ENCODE measurements at places on chromosomes 11 and 22.

GRCh38 chr22:17629641-17630040, 1.1 kb upstream of the ATP6V1E1 start:
- DNase-seq = no peak

GRCh38 chr11:77660947-77661346, 23.4 kb upstream of the CLNS1A start:
- no peak for DNase-seq

DNA sequence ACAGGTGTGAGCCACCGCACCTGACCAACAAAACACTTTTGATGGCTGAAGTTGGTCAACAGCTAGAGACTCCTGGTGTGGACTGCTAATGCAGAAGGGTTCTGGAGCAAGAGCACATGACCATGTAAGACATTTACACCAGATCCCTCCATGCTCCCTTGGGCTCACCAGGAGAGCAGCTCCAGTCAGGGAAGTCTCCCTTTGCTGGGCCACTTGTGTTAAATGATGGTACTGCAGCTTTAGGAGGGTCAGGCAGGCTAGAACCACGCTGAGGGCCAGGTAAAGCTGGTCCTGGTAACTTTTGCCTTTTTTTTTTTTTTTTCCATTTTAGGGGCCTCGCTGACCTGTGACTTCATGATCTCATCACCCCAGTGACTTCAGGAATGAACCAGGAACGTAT, 146.4 kb downstream of the FBXO7 start:
- no peak for DNase-seq

DNA sequence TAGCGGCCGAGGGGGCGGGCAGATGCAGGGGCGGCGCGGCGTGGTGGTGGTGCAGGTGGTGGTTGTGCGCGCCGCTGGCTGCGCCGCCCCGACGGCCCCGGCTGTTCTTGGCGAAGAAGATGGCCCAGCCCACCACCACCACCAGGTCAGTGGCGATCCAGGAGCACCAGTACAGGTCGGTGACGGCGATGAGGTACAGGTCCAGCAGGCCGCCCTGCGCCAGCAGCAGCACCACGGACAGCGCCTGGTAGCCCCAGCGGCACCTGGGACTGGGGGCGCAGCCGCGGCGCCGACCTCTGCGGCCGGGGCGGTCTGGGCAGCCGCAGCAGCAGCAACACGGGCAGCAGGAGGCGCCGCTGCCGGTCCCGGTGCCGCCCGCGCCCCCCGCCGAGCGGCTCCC, 879 bp downstream of the TMEM121B start:
- DNase-seq = no peak

- DNase-seq = no peak
Observed at GRCh38 chr11:60116996-60117790, 28.7 kb downstream of the MS4A2 start.

DNA sequence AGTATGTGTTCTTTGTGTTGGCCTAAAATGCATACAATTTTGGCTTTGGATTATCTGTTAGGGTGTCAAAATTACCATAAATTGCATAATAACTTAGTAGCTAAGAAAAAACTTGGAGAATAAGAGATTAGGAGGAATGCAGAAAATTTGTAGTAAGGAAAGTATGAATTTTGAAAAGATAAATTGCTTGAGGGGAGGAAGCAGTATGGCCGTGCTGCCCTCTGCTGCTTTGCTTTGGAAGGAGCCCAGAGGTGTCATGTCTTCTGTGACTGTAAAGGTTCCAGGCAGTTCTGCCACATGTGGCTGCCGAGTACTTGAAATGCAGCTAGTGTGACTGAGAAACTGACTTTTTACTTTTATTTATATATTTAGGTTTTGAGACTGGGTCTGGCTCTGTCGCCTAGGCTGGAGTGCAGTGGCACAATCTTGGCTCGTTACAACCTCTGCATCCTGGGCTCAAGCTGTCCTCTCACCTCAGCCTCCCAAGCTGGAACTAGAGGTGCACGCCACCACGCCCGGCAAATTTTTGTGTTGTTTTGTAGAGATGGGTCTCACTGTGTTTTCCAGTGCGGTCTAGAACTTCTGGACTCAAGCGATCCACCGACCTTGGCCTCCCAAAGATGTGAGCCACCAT, 1.8 kb downstream of the ADSL start:
- peak; percentile 52 for DNase-seq

DNA sequence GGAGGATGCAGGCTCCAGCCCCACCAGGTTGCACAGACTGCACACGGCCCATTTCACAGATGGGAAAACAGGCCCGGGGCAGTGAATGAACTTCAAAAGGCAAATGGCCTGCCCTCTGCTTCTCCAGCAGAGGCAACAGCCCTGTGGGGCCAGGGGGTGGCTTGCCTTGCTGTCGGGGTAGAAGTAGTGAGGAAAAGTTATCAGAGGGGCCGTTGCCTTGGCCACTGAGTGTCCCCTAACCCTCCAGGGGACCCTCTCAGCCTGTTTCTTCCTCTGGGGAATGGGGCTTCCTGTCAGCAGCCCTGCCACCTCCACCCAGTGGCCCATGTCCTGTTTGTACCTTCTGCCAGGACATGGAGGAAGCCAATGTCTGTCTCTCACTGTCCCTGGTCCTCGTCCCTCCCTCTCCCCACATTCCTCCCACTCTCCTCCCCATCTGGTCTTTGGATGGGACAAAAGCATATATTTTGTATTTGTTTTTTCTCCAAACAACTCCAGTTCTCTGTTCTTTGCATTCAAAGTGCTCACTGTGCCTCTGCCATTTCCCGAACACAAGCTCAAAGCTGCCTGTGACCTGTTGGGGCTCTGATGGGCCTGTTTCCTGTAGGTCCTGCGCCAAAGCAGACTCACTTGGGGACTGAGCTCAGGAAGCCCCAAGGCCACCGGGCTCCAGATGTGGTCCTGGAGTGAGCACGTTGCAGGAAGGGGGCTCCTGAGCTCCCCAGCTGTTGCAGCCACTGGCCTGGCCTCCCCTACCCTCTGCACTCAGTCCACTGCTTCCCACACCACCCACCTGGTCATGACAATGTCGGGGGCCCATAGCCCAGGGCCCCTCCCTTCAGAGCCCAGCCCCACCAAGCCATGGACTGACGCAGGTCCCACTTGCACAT, 9.5 kb downstream of the MAP4K2 start:
- no peak for DNase-seq

DNA sequence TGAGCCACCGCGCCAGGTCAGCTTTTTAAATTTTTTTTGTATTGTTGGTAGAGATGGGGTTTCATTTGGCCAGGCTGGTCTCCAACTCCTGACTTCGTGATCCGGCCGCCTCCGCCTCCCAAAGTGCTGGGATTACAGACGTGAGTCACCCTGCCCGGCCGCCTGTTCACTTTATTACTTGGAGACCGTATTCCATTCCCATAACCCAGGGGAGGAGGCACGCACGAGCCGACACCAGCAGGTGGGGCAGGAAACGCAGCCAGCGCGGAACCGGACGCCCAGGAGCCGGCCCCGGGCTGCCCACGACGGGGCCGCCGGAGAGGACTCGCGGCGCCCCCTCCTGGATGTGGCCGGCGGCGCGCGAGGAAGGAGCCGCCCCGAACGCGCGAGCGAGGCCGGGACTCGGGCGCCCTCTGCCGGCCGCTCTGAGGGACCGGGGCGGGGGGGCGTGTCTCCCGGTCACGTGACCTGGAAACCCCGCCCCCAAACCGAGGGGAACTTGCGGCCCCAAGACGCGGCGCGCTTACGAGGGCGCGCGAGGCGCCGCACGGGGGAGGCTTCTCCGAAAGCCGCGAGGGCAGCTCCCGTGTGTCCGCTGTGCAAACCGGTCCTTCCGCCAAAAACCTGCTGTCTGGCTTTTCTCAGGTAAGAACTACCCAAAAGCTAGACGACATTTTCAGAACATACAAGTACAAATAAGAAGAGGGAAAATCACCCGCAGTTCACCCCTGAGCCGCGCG, 11.6 kb upstream of the RNH1 start:
- DNase-seq = peak; percentile 71

GRCh38 chr11:129750343-129751292, 65.0 kb upstream of the TMEM45B start:
- peak; percentile 59 for DNase-seq

GRCh38 chr11:33976495-33977199, 74.9 kb upstream of the CAPRIN1 start:
- no peak for DNase-seq

GRCh38 chr11:1838426-1839144, at the start of gene TNNI2:
TNNI2 (plus strand) TSS chr11:1838981; CDS start chr11:1839697, 716 bp downstream.
- DNase-seq = no peak

DNA sequence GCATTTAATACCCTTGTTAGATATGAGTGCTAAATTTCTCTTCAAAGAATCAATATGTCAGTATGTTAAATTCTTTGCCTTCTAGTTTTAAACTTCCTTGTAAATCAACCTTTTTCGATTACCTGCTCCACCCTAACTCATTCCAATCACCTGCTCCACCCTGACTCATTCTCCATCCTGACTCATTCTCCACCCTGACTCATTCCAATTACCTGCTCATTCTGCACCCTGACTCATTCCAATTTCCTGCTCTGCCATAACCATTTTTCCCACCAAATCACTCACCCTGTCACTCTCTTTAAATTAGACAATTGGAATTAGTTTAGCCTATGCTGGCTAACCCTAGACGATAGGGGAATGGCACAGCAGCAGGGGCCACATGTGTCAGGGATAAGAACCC, 519.5 kb upstream of the LRRC4C start:
- no peak for DNase-seq

DNA sequence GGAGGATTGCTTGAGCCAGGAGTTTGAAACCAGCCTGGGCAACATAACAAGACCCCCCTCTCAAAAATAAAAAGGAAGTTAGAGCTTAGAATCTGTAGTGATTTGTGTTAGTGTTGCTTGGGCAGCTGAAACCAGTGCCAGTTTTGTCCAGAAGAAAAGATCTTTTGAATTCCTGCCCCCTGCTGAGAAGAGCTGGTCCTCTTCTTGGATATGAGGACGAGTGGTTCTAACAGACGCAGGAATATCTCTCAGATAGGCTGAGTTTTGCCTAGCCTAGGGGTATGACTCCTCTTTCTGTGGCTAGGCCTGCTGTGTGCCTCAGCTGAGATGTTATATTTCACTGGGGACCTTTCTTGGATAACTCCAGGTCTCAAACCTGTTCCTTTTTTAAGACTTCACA, 102.8 kb downstream of the STIM1 start:
- DNase-seq = no peak

GRCh38 chr11:128937480-128937879, 5.2 kb downstream of the TP53AIP1 start:
- no peak for DNase-seq

DNA sequence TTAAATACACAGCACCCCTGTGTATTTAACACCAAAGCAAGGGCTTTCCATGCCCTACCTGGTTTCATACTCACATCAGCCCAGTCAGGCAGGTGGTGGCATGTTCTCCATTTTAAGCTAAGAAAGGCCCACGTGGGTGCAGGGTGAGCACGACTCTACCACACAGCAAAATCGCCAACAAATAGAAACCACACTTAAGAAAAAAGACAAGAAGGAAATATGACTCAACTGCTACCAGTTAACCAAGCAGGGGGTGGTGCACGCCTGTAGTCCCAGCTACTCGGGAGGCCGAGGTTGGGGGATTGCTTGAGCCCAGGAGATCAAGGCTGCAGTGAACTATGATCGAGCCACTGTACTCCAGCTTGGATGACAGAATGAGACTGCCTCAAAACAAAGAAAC, 35.2 kb upstream of the TFIP11 start:
- DNase-seq = no peak

DNA sequence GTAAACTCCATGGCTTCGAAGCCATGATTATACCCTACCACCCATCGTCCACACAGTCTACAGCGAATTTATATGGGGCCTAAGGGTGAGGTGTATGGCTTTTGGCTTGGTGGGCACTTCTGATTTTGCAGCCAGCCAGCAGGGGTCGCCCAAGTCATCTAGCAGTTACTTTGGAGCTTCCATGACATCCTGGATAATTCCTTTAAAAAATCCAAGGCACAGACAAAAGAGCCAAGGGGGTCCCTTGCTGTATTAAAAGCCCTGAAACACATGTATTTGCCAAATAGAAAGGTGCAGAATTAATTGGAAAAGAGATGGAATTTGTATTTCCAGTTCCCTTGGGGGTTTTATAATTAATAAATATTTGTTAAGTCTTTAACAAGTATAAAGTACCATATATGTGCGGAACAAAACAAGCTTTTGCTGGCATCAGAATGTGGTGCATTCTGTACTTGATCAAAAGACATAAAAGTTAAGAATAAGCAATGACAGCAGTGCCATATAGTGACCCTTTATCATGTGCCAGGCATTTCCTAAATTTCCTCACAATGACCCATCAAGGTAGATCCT, 132.8 kb upstream of the PITPNB start:
- DNase-seq = peak; percentile 22

GRCh38 chr11:127137771-127138280, 137.3 kb upstream of the KIRREL3 start:
- DNase-seq = no peak

DNA sequence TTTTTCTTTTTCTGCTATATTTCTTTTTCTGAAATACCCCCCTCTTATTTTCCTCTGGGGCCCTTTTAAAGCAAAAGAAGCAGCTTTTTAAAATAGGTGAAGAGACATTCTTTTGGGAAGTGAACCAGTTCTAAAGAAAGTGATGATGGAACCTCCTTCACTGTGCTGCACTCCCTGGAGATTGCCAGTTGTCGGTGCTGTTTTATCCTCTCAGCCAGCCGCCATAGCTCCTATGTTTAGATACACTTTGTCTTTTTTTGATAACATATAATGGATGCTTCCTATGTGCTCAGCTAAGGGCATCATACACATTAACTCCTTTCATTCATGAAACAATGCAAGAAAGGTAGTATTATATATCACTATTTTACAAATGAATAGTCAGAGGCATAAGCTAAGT, 14.0 kb downstream of the CFAP300 start:
- no peak for DNase-seq

- DNase-seq = no peak
Observed at GRCh38 chr11:63906585-63906984, 10.4 kb downstream of the RCOR2 start.

- no peak for DNase-seq
Observed at GRCh38 chr11:15730995-15731385, 616.3 kb downstream of the INSC start.

- DNase-seq = no peak
Observed at GRCh38 chr11:64561984-64562722, 28.9 kb upstream of the SLC22A12 start.

- DNase-seq = no peak
Observed at GRCh38 chr11:70799386-70799785, 401.1 kb downstream of the CTTN start.

- DNase-seq = no peak
Observed at GRCh38 chr11:123559523-123559955, 94.9 kb downstream of the SCN3B start.

DNA sequence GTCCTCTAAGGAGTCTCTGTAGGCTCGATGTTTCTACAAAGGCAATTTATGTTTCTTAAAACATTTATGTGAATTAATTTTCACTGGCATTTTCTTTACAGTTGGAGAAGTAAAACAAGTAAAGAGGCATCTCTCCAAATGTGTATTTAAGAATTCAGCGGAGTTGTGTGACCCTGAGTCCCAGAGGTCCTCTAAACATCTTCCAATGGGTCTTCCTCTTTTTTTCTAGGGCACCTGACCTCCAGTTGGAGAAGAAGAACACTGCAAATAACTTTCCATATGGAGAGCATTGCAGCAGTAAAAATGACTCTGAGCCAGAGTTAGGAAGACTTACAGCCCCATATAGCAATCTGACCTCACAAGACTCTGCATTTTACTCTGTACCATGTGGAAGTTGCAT, 480.5 kb upstream of the RAG2 start:
- DNase-seq = no peak
